ENCODE measurements at places on chromosomes 12 and 14.

- no peak for DNase-seq
Measured at GRCh38 chr14:51342226-51342625, 102.2 kb downstream of the TMX1 start.

DNA sequence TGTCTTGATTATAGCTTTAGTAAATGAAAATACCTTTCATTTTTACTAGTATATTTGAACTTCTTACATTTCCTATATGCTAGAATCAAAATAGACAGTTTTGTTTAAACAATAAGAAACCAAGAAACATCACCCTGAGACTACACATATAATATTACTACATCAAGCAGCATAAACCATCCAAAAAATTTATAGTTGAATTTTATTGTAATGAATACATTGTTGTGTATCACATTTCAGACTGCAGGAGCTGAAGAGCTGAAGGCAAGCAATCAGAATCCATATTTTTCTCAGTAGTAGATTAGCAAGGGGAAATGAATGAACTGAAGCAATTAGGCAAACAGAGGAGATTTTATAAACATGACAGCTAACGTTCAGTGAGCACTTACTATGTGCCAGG lies 379.2 kb downstream of the BTG1 start:
- no peak for DNase-seq

GRCh38 chr12:31321897-31322228 lies 4.1 kb downstream of the SINHCAF start:
- DNase-seq, result no peak

GRCh38 chr12:61011767-61012423 lies 1248.3 kb upstream of the USP15 start:
- DNase-seq, result no peak

DNA sequence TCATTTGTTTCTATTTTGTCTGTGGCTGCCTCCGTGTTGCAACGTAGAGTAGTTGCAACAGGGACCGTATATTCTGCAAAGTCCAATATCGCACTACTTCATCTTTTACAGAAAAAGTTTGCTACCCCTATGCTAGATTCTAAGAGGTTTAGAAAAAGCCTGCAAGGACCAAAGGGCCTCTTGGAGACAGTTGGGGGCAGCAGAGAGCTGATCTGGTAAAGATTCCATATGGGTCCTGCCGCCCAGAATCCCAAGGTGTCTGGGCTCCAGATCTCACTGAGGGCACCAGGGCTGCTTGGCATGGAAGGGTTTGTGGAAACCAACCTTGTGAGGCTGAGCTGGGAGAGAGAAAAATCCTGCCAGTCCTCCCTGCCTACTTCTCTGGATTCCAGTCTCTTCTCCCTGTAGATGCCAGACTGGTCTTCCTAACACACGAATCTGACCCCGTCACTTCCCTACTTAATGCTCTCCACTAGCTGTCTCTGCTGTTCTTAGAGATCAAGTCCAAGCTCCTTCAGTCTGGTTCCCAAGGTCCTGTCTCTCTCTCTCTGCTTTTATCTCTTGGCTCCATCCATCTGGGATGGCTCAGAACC lies 74.6 kb downstream of the GLRX5 start:
- no peak for DNase-seq

- DNase-seq, result no peak
Measured at GRCh38 chr14:32473464-32473855, 144.4 kb downstream of the AKAP6 start.

DNA sequence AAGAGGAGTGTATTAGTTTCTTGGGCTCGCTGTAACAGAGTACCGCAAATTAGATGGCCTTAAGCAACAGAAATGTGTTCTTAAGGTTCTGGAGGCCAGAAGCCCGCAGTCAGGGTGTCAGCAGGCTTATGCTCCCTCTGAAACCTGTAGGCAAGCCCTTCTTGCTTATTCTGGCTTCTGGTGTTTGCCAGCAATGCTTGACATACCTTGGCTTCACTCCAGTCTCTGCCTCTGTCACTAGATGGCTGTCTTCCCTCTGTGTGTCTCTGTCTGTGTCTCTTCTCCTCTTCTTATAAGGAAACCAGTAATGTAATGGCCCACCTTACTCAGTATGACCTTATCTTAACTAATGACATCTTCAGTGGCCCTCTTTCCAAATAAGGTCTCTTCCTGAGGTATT lies 85.1 kb downstream of the DERA start:
- DNase-seq, result no peak

DNA sequence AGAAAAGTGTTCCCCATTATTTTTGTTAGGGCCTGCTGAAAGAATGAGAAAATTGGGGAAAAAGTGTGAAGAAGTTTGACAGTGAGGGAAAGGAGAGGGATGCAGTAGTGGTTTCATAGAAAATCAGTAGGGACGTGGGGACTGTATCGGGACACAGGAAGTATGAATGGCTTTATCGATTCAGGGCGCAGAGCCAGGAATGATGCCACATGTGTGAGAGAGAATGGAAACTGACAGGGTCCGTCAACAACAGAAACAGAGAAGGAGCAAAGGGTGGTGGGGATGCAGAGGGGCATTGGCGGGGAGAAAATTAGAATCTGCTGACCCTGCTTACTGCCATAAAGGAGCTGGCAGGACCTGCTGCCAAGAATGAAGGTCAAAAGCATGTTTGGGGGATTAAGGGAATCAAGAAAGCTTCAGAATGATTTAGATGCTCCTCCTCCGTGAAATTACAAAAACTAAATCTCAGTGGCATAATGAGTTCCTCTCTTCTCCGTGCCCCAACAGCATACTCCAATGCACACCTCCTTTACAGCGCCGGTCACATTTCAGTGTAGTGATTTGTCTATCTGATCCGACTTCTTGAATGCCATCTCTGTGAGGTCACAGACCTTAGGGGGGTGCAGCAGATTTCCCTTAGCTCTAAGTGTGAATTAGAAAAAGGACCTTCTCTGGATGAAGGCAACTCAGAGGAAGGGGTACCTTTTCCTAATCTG lies 92.6 kb downstream of the EMP1 start:
- DNase-seq, result no peak

- DNase-seq, result no peak
Measured at GRCh38 chr14:70649803-70650202, 8.1 kb downstream of the TTC9 start.

DNA sequence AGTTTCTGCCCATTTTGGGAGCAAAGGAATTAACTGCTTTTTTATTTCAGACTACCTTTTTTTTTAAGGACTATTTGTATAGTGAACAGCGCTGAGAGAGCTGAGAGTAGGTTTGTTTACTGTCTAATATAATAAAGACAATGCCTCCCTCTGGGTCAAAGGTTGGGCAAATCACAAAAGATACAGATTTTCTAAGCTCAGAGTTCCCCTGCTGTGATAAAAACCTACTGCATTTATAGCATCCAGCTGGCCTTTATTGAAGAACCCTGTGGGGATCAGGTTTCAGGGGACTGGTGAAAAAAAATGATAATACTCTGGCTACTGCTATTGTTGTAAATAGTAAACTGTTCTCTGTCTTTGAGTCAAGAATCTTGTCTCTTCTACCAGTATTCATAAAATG lies 28.7 kb downstream of the CCDC59 start:
- DNase-seq, result no peak

DNA sequence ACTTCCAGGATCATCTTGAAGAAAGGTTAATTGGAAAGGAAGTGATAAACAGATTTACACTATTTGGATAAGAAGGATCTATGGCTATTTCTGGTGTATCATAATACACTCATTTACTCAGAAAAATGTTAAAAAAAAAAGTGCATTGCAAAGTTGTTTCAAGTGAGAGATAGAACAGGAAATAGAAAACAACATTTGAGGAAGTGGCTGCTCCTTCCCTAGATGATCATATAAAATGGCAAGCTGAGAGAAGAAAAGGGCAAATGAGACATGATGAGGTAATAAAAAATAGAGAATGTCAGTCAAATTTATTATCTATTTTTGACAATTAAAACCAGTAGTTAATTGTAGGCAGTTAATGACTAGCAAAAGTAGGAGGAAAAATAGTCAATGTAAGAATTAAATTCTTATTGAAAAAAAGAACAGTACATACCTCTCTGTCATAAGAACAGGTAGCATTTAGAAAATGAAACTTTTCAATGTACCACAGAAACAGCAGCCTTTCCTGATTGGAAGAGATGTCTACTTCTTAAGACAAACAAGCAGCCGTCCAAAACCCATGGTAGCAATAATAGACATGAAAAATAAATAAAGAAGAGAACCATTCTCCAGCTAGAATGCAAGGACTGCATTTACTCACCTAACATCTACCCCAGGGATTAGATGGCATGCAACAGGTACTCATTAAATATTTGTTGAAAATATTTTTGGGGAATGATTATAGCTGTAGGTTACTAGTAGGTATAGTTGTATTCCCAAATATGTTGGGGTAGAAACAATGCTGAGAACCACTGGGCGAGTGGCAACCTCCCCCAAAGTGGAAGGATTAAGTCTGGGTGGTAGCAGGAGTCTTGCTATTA lies 63.9 kb upstream of the GRIP1 start:
- no peak for DNase-seq

DNA sequence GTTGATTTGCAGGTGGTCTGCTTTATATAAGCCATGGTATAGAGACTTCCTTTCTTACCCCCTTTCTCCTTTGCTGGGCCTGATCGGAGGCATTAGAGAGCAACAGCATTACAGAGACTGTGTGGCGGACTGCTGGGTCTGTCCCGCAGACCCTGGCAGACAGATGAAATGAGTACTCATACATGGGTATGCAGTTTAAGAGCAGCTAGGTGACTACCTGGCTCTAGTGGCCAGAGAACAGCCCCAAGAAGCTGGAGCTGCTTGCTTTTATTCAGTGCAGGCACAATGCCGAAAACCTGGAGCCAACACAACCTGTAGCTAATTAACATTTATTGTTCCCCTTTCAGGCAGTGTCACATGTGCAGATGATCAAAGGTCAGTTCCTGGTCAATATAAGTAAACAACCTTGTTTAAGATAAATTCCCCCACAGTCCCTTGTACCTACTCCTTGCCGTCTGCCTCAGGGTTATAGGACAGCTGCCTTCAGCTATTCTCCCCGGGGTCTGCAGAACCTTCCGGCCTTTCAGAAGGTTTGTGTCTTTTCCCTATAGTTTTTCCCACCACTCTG lies 160.0 kb downstream of the TRHDE start:
- DNase-seq, result no peak

GRCh38 chr14:79320561-79320960 lies 890.7 kb downstream of the DIO2 start:
- DNase-seq, result no peak

DNA sequence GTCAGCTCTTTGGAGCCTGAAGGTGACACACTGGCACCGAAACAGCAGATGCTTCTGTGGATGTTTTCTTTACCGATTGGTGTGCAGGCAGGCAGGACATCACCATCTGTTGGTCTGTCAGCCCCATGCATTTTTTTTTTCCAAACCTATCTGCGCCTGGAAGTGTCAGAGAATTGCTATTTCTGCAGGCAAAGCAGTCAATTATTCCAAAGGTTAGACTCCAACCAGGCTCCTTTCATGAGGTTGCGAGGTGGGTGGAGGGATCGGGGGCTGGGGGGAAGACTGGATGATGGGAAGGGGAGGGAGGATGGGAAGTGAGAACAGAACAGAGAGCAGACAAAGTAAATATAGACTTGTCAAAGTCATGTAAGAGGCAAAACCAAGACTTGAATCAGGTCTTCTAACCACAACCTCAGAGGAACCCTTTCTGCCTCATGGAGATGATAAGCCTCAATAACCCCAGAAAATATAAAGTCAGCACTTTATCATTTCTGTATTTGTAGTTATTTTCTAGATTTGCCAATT lies 117.7 kb downstream of the OTOGL start:
- no peak for DNase-seq

- DNase-seq, result no peak
Measured at GRCh38 chr12:12180136-12180535, 86.7 kb downstream of the LRP6 start.

DNA sequence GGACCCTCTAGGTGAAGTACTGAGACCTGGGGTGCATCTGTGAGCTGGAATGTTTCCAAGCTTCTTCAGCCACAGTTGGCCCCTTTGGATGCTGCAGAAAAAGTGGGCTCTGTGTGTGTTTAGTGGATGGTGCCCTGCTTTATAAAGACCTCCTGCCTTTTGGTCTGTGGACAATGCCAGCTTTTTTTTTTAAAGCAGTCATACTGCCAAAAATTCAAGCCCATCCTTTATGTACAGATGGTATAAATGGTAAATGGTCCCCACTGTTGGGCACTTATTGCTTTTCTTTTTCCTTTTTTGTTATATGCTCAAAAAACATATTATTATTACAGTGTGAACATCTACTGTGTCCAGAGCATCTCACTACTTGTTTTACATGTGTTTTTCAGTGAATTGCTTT lies 81.1 kb downstream of the SMOC1 start:
- no peak for DNase-seq

- DNase-seq, result peak; percentile 72
Measured at GRCh38 chr12:52836042-52836466, 1.9 kb upstream of the KRT79 start.

GRCh38 chr14:94746131-94746530 lies 23.8 kb downstream of the GSC start:
- no peak for DNase-seq

GRCh38 chr14:69487771-69488170 lies 3.2 kb downstream of the PLEKHD1 start:
- no peak for DNase-seq

DNA sequence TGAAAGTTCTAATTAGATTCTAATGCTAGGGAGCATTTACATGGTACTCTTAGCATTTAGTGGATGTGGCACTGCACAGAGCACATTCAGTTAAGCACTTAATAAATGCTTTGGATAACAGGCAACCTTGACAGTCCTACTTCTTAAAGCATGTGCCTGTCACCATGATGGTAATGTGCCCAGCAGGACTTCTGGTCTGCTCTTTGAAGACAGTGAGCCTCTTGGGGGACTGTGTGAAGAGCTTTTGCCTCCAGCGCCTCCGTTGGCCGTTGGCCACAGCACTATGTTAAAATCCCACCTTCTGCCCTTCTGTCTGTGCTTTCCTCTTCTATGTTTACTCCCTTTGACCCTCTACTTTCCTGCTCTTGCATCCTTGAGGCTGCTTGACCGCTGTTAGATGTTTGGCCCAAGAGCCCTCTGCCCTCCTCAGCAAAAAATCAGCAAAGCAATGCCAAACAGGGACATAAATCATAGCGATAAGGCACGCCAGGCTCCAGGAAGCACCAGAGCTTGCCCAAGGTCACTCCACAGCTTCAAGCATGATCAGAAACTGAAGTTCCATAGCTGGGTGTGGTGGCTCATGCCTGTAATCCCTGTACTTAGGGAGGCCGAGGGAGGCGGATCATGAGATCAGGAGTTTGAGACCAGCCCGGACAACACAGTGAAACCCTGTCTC lies 8.3 kb downstream of the CDKL1 start:
- no peak for DNase-seq

DNA sequence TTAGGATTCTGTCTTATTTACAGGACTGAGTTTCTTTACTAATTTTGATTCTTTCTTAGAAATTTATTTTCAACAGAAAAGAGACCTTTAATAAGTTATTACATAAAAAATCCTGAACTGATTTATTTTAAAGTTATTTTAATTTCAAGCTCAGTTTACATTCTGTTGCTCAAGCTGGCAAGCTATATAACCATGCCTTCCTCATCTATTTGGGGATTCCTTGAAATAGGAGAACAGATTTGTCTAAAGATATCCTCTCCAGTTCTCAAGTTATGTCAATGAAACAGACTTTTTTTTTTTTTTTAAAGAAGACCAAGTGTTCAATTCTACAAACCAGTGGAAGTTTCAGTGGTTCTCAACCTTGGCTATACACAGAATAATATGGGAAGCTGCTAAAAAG lies 103.3 kb upstream of the TRHDE start:
- DNase-seq, result no peak
